AG09309 (cell line): ENCODE measurements at places on chromosomes 3 and 15.

DNA sequence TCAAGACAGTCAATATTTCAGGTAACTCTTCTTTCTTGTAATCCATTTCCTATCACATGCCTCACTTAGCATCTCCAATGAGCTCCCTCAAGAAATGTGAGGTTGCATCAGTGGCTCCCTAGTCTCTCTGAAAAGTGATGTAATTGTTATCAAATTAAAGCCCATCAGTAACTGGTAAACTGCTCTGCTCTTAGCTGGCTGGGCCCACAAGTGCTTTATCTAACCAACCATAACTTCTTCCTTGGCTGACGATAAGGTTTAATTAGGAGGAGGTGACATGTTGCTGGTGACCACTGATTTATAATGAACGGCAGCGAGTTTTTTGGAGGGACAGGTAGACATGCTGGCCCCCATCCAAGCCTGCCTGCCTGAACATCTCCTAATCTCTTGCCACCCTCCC lies 79.6 kb downstream of the RTP4 start:
- DNase-seq = no peak

- no peak for DNase-seq
Observed at GRCh38 chr3:54706738-54707137, 221.1 kb downstream of the LRTM1 start.

GRCh38 chr3:141452045-141452444 lies 34.8 kb upstream of the RASA2 start:
- DNase-seq = no peak

DNA sequence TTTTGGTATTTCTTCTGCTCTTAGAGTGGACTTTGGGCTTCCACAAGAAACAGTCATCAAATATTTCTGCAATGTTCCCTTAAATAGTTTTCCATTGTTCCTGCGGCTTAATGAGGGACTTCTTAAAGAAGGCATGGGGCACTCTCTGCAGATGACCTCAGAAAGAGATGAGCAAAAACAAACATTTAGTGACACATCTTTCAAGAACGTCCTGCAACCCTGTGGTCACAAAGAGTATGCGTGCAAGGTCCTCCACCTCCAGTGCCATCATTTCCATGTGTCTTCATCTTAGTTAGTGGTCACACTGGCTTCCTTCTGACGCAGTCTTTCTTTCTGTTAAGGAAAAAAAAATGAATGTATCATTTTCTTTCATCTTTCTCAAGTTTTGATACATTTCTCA lies 56.2 kb downstream of the GREM1 start:
- DNase-seq = peak; percentile 98

DNA sequence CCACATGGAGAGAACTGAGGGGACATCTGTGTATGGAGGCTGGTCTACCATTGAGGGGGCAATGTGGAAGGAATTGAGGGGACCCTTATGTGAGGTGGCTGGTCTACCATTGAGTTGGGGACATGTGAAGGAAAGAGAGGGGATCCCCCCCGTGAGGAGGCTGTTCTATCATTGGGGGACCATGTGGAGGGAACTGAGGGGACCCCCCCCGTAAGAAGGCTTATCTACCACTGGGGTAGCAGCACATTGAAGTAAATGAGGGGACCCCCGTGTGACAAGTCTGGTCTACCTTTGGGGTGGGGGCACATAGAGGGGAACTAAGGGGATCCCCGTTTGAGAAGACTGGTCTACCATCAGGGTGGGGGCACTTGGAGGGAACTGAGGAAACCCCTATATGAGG lies 158.0 kb downstream of the FBLN2 start:
- no peak for DNase-seq

- no peak for DNase-seq
Observed at GRCh38 chr3:101825904-101826445, 23.3 kb upstream of the NFKBIZ start.

- peak; percentile 61 for DNase-seq
Observed at GRCh38 chr3:136332776-136333175, 82.6 kb downstream of the PCCB start.

GRCh38 chr15:76987896-76988860 lies 6.7 kb upstream of the PSTPIP1 start:
- DNase-seq = no peak

DNA sequence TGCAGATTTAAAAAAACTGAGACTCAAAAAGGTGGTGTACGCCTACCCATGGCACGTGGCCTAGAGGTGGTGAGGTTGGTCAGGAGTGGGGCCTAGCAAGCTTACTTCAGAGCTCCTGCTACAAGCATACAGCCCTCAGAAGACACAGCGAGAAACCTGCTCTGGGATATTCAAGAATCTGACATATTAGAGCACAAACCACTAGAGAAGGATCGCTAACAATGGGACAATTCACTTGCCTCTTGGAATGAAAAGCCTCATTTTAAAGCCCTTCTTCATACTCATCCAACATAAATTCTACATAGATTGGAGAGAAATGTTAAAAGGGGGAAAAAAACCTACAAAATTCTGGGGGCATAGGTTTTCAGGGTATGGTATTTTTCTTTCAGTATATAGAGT lies 118.0 kb upstream of the ARHGEF3 start:
- DNase-seq = no peak

DNA sequence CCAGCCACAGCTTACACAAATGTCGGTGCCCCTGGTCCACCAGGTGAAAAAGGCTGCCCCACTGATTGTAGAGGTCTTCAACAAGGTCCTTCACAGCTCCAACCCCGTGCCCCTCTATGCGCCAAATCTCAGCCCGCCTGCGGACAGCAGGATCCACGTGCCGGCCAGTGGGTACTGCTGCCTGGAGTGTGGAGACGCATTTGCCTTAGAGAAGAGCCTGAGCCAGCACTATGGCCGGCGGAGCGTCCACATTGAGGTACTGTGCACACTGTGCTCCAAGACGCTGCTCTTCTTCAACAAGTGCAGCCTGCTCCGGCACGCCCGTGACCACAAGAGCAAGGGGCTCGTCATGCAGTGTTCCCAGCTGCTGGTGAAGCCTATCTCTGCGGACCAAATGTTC lies 32.9 kb upstream of the ALPK3 start:
- no peak for DNase-seq

GRCh38 chr3:136734382-136735070 lies 17.7 kb downstream of the STAG1 start:
- DNase-seq = no peak

DNA sequence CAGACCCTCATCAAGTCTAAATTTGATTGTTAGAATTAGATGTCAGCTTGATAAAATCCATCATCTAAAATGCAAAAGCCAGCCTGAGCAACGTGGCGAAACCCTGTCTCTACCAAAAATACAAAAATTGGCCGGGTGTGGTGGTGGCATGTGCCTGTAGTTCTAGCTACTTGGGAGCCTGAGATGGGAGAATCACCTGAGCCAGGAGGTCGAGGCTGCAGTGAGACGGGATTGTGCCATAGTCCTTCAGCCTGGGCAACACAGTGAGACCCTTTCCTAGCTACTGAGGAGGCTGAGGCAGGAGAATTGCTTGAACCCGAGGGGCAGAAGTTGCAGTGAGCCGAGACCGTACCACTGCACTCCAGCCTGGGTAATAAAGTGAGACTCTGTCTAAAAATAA lies 69.5 kb downstream of the MYO1E start:
- no peak for DNase-seq

GRCh38 chr15:58889363-58889762 lies 44.1 kb downstream of the SLTM start:
- no peak for DNase-seq

DNA sequence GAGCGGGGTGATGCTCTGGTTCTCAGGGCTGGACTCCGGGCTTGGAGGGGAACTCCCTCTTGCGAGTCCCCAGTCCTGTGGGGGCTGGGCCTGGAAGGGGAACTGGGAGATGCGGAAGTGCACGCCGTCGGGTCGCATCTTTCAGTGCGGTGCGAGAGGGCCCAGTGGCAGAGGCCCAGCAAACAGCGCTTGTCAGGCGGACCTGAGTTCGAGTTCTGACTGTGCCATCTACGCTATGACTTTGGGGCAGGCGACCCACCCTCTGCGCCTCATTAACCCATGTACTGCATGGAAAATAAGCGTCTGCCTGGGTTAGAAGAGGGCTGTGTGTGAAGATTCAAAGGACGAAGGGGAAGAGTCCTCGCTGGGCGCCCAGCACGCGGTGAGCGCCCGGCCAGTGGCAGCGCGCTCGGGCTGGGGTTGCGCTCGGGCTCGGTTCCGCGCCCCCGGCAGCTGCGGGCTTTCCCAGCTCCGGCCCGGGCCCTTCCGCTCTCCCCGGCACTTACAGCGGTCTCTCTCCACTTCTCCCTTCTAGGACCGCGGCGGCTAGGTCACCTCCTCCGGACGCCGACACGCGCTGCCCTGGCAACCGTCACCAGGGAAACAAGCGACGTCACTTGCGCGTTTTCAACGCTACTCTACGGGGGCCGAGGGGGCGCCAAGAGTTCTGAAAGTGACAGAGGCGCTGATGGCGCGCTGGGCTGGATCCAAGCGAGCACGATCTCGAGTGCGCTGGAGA lies at the start of gene CCDC13:
Gene CCDC13 (minus strand): TSS at position 584 of the 739 bp plus-strand sequence. CDS start 14,908 bp downstream, outside the sequence.
- DNase-seq = no peak

GRCh38 chr3:135834465-135834864 lies 131.1 kb upstream of the PPP2R3A start:
- DNase-seq = no peak

DNA sequence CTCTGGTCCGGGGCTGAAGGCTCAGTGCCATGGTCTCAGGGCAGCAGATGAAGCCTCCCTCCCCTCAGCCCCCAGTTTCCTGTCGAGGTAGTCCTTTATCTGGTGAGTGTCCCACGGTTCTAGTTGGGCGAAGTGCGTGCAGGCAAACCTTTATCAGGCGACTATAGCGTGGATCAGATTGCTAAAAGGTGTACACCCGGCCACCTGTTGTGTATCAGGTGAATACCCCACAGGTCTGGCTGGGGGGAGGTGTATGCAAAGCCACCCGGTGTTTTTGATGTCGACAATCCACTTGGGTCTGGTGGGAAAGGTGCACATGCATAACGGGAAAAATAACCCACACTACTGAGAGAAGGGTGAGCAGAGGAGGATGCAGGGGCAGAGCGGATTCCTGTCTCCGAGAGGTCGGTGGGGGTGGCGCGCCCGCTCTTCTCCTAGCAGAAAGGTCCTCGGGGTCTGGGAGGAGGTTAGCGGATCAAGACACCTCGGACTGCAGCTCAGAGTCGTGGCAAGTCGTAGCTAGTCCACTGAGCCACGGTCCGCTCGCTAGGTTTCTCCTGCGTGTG lies 507 bp downstream of the SLC12A6 start:
- no peak for DNase-seq

- no peak for DNase-seq
Observed at GRCh38 chr15:31857194-31857593, 173.1 kb upstream of the CHRNA7 start.

DNA sequence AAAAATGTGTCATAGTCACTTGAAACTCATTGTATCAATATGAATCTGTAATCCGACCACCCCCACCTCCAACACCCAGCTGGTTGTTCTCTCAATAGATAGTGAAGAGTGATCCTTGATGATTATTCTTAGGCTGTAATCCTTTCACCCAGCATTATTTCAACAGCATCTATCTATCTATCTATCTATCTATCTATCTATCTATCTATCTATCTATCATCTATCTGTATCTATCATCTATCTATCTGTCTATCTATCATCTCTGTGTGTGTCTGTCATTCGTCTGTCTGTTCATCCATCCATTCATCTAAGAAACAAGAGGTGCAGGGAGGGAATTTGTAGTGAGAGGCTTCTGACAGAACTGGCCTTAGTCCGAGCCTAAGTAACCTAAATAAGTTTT lies 78.7 kb upstream of the IGSF10 start:
- no peak for DNase-seq

DNA sequence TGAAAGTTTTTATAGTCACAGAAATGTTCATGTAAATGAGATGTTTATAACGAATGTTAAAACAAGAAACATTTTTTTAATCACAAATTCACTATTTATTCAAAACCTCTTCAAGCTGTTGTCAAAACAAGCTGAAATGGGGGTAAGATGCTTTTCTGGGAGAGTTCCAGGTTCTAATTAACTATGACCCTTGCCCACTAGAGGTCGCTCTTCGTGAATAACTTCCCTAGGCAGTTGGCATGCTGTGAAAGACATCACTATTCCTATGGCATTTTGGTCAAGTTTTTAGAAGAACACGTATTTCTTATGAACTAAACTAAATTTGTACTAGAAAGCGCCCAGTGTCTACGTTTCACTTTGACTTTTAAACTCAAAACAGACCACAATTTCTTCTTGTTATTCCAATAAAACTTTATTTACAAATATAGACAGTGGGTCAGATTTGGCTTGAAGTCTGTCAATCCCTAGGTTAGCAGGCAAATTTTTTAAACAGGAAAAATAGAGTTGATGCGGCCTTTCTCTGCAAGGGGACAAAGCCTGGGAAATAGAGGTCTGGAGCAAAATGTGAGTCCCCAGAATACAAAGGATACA lies 62.8 kb upstream of the CMTM8 start:
- peak; percentile 27 for DNase-seq

DNA sequence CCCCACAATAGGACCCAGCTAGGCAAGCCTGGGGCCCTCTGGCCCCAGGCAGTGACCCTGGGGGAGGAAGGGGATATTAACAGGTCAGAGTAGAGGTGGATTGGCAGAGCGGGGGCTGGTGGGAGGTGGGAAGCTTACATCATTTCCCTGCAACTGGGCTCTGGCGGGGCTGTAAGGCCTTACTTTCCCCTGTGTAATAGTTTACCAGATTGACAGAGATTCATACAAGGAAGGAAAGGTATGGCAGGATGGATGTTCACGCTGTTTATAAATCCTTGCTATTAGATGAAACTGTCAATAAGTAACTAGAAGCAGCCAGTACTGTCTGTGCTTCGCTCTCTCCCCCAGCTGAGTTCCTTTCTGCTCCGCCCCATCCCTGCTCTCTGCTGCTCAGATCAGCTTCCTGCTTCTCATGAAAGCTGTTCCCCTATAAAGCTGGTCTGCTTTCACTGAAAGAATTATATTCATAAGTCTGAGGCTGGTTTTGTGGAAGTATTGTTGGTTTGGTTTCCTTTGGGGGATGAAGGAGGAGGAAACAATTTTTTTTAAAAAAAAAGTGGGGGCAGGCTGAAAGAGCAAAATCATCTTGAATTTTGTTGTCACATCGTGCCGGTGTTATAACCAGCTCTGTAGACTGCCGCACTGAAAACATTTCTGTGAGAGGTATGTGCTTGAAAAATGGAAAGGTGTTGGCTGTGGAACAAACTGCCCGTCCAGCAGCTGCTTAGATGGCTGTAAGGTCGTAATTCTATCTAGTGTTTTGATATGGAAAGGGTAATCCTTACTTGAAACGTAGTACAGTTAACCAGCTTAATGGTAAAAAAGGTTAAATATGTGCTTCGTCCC lies 76.4 kb downstream of the BBX start:
- no peak for DNase-seq
